NCI-H748 treated with DMSO at 0.1 percent for 48 hours (cell line): ENCODE measurements at places on chromosomes 7 and 10.

DNA sequence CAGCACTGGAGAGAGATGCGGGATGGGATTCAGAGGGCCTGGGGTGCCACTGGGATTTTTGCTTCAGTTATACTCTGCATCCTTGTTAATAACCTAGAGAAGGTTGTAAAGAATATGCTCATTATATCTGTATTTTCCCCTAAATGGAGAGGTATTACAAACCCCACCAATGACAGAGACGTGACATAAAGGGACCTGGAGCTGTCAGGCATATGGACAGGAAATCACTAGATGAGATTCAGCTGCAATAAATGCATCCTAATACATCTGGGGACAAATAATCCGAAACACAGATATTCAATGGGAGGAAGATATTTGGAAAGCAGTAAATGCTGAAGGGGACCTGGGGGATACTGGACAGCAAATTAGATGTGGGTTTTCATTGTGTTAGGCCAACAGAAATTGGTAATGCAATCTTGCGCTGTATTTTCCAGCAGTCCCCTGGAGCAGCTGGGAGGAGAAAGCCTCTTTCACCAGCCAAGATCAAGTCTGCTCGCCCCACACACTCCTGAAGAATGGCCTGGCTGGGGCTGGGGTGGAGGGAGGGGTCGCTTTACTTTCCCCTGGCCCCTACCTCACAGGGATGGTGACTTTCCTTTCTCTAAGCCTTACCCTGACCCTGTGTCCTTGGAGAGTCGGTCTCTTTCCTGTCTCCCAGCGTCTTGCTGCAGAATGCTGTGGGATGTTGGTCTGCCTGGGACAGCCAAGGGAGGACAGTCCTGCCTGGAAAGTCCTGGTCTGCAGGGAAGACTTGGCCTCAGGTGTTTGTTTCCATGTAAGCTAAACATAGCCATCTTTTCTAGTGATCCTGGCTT, 653.8 kb downstream of the LRMDA start:
- no peak for DNase-seq

GRCh38 chr7:66535414-66536329, 93.0 kb upstream of the KCTD7 start:
- no peak for DNase-seq

DNA sequence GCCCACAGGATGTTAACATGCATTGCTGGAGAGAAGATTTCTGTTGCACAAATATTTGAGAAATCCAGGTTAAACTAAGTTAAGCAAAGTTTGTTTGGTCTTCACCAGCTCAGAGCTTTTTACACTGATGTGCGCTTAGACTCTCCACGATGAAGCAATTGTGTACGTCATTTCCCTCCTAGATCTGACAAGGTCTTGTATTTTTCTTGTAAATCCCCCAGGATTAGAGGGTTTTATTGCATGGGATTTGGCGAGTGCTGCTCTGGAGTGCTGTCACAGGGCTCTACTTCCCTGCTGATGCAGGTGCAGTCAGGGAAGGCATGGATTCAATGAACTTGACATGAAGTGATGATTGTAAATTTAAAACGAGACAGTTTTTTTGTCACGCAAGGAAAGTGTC, 173.3 kb downstream of the PDE1C start:
- no peak for DNase-seq

DNA sequence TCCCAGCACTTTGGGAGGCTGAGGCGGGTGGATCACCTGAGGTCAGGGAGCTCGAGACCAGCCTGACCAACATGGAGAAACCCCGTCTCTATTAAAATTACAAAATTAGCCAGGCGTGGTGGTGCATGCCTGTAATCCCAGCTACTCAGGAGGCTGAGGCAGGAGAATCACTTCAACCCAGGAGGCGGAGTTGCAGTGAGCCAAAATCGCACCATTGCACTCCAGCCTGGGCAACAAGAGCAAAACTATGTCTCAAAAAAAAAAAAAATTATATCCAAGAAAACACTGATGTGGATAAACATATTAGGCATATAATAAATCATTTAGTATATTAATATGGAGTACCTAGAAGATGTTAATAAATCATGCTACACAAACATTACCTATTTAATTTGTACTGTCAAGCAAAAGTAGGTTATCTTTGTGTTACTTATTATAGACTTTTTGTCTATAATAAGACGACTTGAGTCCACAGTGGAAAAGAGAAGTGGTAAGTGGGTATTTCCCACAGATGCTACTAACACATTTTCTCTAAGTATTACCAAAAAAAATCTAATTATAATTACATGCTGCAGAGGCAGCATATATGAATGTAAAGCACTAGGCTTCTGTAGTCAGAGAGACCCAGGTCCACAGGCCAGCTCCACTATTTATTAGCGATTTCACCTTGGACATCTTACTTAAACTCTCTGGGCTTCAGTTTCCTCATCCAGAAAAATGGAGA, 34.5 kb downstream of the DNMBP start:
- DNase-seq, result no peak

DNA sequence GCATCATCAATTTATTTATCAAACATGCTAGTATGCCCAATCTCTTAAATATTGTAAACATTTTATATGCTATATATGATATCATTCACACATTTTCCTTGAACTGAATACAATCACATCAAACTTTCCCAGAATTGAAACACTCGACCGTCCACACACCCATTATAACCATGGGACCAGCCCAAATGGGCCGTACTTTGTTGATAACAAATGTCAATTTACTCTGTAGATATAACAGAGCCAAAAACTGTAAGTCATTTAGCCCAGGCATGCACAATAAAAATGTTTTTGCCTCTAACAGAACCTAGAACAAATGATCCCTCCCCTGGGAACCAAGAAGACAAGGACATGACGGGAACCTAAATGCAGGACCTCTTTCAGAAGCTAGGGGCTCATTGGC, 683 bp upstream of the ANKRD22 start:
- DNase-seq, result no peak

GRCh38 chr10:78578929-78579328, 489.8 kb upstream of the ZMIZ1 start:
- no peak for DNase-seq

DNA sequence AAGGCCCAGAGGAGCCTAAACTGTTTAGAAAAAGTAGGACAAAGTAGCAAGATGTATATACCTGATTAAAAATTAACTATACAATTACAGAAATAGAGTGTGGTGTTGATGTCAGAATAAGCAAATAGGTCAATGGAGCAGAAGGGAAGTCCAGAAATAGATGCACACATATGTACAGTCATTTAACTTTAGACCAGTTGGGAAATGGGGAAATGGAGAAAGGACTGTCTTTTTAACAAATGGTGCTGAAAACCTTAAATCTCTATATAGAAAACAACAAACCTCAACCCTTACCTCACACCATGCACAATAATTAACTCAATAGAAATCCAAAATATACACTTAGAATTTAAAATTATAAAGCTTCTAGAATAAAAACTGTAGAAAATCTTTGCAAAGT, 72.2 kb downstream of the CH25H start:
- no peak for DNase-seq

DNA sequence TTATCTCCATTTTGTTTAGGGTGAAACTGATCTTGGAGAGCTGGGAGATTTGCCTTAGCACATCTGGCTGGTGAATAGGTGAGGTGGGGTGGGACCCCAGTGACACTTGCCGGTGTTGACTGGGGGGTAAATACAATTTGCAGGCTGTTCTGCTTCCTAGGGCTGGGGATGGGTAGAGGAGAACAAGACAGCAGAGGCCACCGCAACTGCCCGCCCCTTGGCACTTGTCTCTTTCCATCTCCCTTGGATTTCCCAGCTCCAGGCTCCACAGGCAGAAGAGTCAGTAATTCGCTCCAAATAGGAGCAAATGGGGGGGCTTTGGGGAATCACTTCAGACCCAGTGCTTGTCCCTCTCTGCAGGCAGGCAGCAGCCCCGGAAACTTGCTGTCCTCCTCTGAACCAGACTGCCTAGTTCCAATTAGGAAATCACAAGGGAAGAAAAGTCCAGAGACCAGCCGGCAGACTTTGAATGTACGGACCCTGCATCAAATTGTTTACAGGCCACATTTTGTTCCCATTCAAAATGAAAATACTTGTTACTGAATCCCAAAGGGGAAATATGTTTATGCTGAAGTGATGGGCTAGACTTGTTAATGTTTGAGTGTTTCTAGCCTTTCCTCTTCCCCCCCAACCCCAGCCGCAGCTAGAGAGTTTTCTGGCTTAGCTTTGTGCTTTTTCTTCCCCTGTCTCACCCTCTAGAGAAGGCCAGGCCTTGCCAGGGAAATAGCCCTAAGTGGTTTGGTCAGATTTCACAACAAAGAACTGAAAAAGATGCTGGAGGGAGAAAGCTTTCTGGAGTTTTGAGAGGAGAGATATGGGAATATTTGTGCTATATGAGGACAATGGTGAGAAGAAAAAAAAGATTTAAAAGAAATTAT, 10.0 kb upstream of the INPP5F start:
- no peak for DNase-seq
